ENCODE measurements at places on chromosomes 5 and 9.

- no peak for DNase-seq
Measured at GRCh38 chr5:133962131-133962530, 6.3 kb downstream of the C5orf15 start.

GRCh38 chr9:72586388-72587130 lies 65.2 kb downstream of the TMC1 start:
- no peak for DNase-seq

GRCh38 chr5:158573829-158574228 lies 525.9 kb downstream of the EBF1 start:
- DNase-seq, result no peak

- DNase-seq, result no peak
Measured at GRCh38 chr9:96317335-96317980, 15.5 kb upstream of the HSD17B3 start.

DNA sequence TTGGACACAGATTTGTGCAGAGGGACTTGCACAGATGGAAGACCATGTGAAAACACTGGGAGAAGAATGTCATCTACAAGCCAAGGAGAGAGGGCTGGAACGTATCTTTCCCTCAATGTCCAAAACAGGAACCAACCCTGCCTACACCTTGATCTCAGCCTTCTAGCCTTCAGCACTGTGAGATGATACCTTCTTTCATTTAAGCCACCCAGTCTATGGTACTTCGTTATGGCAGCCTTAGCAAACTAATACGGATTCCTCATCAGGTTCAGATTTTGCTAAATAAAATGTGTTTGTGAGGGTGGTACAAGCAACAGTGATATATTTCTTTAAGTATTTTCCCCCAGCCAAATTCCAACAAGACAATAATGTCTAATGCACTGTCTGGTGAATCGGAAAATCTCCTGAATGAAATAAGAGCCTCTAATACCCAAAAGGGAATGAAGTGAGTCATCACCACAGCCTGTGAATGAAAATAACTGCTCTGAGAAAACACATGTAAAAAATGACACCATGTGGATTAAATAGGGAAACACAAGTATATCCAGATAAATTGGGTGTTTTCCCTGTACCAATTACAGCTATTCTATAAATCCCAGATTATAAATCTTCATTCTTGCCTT lies 182.8 kb upstream of the TARS1 start:
- DNase-seq, result no peak

GRCh38 chr5:154302161-154302560 lies 111.6 kb downstream of the GALNT10 start:
- DNase-seq, result no peak

GRCh38 chr9:111992523-111992922 lies 95.9 kb downstream of the UGCG start:
- no peak for DNase-seq

DNA sequence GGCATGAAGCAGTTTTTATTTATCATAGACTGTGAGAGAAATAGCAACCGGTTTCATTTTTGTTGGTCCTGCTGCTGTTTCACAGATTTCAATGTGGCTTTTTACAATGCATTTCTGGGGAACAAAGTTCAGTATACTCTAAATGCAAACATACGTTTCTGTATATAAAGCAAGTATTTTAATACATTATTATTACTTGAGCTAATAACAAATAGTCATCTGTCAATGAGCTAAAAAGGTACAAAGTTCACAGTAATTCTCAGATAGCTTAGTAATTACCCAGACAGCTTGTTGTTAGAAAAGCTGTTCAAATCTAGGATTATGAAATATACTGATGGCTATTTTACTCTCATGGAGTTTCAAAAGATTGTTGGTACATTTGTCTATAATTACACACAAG lies 50.8 kb downstream of the PBX3 start:
- DNase-seq, result no peak

All from NCI-H526 treated with DMSO at 0.1 percent for 48 hours (cell line).